NCI-H2171 (cell line): ENCODE measurements at places on chromosomes 3 and 15.

DNA sequence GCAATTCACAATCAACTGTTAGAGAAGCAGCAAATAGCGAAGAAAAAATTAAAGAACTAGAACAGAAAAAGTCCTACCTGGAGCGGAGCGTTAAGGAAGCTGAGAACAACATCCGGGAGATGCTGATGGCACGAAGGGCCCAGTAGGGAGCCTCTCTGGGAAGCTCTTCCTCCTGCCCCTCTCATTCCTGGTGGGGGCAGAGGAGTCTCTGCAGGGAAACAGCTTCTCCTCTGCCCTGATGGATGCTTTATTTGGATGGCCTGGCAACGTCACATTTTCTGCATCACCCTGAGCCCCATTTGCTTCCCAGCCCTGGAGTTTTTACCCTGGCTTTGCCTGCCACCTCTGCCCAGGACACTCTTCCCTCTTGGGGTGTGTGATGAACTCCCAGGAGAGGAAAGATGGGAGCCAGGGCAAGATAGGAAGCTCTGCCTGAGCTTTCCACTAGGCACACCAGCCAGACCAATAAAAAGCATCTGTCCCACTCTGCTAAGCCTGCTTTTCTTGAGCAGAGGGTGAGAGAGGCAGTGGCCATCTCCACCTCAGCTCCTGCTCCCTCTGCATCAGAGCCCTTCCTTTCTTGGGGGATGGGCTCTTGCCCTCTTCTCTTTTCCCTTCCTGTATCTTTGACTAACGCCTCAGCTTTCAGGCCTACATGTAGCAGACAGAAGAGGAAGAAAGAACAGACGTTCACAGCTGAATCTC, 39.4 kb downstream of the PPARG start:
- no peak for DNase-seq

GRCh38 chr3:169213956-169214355, 449.6 kb downstream of the MECOM start:
- no peak for DNase-seq

- DNase-seq, result no peak
Observed at GRCh38 chr3:151216641-151217607, 13.9 kb upstream of the GPR171 start.

GRCh38 chr3:139302084-139302800, 41.6 kb upstream of the MRPS22 start:
- DNase-seq, result no peak

DNA sequence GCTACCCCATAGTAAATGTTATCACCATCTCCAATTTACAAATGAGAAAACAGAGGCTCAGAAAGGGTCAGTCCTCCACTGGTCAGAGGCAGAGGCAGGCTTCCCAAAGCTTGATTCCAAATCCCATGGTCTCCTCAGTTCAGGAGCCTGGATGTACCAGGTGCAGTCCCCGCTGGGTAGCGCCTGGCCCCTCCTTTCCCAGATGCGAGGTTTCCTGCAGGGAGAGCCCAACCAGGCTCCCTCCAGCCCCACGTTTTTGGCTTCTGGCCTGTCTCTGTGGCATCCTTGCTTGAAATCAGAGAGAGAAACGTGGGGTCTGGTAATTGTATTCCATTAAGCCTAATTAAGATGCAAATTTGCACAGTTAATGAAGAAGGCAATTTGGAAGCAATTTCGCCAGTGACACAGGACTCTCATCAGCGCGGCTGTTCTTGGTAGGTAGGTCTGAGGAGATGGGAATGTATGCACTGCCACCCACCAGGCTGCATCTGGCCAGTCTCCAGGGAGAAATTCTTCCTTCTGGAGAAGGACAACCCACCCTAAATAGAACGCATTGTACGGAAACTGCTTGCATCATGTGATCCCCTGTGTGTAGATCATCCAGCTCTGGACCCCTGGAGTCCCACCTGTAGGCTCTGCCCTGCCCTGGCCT, 50.5 kb downstream of the HRH1 start:
- DNase-seq, result no peak

GRCh38 chr3:14392231-14392630, 10.2 kb upstream of the SLC6A6 start:
- DNase-seq, result no peak

- no peak for DNase-seq
Observed at GRCh38 chr3:43206105-43206504, 80.2 kb upstream of the SNRK start.

DNA sequence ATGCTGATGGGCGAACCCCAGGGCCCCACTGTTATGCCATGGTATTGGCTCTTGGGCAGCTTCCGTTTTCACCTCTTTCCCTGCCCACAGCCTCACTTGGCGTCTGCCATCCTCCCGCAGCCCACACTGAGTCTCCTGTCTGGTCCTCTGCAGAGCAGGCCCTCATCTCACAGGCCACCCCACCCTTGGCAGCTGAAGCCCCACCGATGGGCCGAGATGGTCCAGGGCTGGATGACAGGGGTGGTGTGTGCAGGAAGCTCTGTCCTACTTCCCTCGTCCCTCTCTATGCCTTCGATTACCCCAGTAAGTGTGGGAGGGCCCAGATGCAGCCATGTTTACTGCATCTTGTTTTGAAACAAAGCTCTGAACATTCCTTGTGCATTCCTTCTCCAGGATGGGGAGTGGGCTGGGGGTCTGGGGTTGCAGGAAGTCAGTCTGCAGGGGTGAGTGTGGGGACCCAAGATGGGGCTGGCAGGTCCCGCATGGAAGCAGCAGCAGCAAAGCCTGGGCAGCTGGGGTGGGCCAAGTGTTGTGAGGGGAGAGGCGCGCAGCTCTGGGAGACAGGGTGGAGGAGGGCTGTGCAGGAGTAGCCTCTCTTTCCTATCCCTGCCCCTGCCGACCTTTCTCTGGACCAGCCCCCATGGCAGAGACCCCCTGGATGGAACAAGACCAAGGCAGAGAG, 20.9 kb downstream of the TBC1D21 start:
- DNase-seq, result no peak

DNA sequence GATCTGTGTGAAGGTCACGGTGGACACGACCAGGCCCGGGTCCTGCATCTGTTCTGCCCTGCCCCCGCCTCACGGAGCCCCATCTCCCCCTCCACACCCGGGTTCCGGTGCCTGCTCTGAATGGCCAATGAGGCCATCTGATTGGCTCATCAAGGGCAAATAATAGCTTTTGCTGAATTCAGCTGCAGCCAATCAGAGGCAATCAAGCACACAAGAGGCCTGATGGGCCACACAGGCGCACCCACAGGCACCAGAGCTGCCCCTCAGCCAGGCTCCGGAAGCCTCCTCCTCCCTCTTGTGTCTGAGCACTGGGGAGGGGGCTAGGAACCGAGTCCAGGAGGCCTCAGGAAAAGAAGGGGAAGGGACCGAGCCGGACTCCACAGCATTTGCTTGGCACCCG, 49.5 kb downstream of the CACNA2D2 start:
- no peak for DNase-seq

DNA sequence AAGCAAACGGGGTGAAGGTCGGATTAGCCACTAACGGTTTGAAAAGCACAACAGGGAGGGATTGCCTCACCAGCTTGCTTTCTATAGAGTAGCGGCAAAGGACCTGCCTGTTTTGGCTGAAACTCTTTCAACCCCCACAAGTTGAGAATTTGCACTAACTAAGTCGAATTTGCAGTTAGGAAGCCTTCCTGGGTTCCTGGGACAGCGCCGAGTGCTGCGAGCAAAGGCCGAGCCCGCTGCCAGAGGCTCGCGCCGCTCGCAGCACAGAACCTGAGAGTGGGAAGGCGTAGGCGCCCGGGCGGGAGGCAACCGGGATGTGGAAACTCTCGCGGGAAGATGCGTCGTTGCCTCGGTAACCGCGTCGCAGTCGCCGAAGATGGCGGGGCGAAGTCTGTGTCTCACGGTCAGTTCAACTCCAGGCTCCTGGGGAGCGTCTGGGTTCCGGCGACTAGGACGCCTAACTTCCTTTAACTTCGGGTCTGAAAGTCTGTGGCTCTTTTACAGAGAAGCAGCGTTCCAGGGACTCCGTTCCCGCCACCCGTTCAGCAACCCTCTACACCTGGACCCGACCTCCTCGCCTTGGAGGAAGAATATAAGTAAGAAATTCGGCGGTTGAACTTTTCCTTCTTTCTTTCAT, at the start of gene TEX9:
TSS of gene TEX9 (plus strand) at position 352 of the 637 bp plus-strand sequence. CDS start at position 377, 25 bp downstream.
- DNase-seq, result peak; percentile 84

DNA sequence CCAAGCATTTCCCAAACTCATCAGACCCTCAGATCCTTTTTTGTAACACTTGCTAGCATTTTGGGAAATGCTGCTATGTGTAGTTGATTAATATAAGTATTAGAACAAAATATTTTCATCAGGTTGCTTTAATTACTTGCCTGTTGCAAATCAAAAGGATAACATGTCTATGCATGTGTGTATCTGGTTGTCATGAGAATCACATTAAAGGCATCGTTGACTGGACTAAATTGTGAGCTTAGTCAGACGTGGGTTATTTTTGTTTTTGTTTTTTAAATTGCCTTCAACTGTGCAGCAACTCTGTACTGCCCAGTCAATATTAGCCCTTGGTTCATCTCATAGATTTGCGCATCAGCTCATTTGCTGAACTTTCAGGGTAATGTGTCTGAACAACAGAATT, 81.6 kb downstream of the SLMAP start:
- no peak for DNase-seq

- no peak for DNase-seq
Observed at GRCh38 chr15:62599791-62600777, 435.0 kb upstream of the C2CD4B start.

GRCh38 chr15:45635763-45636292, 999 bp downstream of the SQOR start:
- DNase-seq, result no peak

DNA sequence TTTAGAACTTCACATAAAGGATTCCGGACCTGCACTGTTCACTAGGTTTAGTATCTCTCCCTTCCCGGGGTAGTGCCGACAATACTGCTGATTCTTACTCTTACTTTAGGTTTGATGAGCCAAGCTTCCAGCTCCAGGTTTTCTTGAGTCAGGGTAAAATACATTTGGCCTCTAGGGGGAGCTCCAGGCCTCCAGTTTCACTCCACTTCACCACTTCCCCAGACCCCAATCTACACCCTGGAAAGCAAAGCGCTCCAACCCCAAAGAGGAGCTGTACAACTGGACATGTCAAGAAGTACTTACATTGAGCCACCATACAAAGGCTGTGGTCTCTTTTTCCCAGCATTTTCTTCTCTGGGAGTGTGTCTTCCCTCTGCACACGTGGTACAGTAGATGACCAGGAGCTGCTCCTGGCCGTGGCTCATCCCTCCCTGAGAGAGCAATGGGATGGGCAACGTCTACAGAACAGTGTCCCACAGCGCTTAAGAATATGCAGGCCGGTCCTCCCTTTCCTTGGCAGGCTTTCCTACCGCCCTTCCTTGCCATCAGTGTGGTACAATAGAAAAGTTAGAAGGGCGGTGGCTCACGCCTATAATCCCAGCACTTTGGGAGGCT, 93.9 kb upstream of the CCDC80 start:
- peak; percentile 49 for DNase-seq

- DNase-seq, result no peak
Observed at GRCh38 chr3:53970661-53971060, 79.0 kb upstream of the SELENOK start.

- DNase-seq, result no peak
Observed at GRCh38 chr3:43319794-43320193, 33.5 kb downstream of the SNRK start.

GRCh38 chr3:126912491-126913195, 70.3 kb upstream of the PLXNA1 start:
- DNase-seq, result no peak

GRCh38 chr3:12321015-12321414, 32.1 kb downstream of the PPARG start:
- DNase-seq, result no peak

- no peak for DNase-seq
Observed at GRCh38 chr3:48084929-48085328, 68.7 kb upstream of the MAP4 start.

GRCh38 chr15:68493629-68494028, 61.7 kb upstream of the ITGA11 start:
- DNase-seq, result no peak

DNA sequence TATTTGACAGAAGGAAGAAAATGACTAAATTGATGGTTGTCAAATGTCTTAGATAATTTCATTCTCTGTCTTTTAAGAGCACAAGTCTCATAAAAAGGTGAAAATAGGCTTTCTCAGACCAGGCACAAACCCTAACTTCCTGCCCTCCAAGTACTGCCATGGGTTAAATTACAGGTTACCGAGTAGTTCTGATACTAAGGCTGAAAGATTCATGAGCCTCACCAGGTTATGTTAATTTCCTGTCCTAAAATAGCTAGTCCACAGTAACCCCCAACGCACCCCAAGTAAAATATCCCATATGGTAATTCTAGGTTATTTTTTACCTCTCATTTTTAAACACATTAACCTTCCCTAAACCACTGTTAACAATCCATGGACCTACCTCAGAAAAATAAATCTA, 42.0 kb downstream of the GSK3B start:
- DNase-seq, result no peak

GRCh38 chr3:106560451-106560966, 691.7 kb upstream of the CBLB start:
- DNase-seq, result no peak

GRCh38 chr3:156424758-156425157, 130.2 kb downstream of the SSR3 start:
- DNase-seq, result no peak

- DNase-seq, result no peak
Observed at GRCh38 chr3:43260412-43260811, 25.9 kb upstream of the SNRK start.

GRCh38 chr15:31082771-31083369, 18.7 kb downstream of the TRPM1 start:
- no peak for DNase-seq

DNA sequence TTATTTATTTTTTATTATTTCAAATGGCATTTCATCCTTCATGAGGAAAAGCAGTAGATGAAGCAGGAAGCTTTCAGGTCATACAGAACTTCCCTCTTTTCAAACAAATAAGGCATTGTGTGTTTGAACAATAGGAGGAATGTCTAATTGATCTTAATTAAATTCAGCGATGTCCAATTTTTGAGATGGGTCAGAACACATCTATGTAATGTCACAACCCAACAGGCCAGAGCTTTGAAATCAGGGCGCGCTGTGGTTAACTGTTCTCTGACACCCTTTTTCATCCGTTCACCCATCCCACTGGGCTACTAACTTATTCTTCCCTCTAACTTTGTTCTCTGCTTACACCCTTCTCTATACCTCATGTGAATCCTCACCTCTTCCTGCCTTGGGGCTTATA, 510.5 kb downstream of the FOXP1 start:
- DNase-seq, result no peak
